ENCODE measurements at places on chromosomes 6 and 20.

DNA sequence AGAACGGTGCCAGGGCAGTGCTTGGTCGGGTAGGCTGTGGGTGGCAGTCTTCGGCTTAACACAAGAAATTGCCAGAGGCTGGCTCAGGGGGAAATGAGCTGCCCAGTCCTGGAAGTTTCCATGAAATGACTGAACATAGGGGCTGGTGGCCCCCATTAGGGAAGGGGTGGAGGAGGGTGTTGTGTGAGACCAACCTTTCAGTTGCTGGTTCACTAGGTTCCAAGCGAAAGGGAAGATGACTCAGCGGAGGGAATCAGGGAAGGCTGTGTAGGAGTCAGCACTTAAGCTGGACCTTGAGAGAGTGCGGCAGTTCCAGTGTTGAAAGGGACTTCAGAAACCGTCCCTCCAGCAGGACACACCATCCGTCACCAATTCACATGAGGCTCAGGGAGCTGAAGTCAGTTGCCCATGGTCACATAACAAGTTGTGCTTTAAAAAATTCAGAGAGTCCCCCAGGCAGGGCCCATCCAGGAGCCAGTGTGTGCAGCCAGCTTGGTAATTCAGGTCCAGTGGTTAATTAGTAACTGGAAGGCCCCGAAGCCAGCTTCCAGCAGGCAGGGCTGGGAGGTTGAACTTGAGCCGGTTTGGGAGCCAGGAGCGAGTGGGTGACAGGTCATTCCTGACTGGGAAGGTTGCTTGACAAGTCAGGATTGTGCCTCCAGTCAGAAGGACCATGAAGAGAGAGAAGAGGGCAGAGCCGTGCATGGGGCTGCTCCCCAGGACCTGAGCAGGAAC lies at the start of gene SGK2:
Gene SGK2 (plus strand): TSS at position 616 of the 735 bp plus-strand sequence. CDS start 7,469 bp downstream, outside the sequence.
- DNase-seq, result no peak

- no peak for DNase-seq
Measured at GRCh38 chr6:7593229-7593628, 3.2 kb downstream of the SNRNP48 start.

DNA sequence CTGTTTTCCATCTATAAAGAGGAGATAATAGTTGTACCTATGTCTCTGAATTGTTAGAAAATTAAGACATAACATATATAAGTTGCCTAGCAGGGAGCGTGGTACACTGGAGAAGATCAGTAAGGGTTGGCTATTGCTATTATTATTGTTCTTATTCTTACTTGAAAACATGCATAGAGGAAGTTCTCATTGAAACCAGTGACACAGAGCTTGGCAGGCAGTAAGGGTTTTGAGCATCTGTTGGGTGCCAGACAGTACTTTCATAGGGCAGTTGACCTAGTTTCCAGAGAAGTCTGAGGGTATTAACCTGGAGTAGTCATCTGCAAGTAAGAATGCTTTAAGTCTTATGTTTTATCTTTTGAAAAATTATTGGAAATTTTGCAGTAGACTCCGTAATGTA lies 13.3 kb upstream of the SGK1 start:
- no peak for DNase-seq

GRCh38 chr20:32248043-32248442 lies 29.4 kb upstream of the KIF3B start:
- DNase-seq, result no peak

- DNase-seq, result no peak
Measured at GRCh38 chr6:70163795-70164194, 139.1 kb downstream of the COL9A1 start.

DNA sequence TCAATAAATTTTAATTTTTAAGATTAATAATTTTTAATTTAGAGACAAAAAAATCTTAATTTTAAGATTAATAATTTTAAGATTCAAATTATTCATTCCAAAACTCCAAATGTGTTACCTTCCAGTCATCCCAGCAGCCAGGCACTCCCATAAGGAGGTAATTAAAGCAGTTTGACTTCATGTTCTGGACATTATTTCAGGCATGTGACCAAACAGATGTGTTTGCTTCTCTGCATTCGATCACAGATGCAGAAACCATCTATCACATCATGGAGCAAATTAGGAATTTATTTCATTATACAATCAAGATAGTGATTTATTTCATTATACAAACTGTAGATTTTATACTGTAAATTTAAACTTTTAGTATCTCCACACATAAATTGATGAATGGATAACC lies 150.3 kb downstream of the AKAP7 start:
- no peak for DNase-seq

GRCh38 chr6:72246926-72247325 lies 360.6 kb downstream of the RIMS1 start:
- DNase-seq, result no peak

GRCh38 chr20:58081846-58082245 lies 146.6 kb downstream of the ANKRD60 start:
- DNase-seq, result no peak

DNA sequence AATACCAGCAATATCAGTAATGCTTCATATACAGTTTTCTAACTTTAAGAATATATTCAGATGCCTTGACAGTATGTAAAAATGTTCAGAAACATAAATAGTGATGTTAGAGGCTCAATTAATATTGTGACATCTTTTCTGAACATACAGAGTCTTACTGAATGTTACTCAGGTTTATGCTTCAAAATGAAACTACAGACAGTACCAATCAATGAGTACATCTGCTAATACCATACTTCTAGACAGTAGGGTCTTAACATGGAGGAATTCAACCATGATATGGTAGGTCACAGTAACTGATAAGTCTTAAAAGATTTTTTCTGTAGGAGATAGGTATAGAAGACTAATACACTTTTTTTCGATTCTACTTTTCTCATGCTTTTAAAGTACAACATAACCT lies 8.3 kb downstream of the GCLC start:
- DNase-seq, result no peak

- peak; percentile 19 for DNase-seq
Measured at GRCh38 chr6:11714116-11714797, 64.3 kb downstream of the ADTRP start.

GRCh38 chr6:13495112-13495776 lies 7.8 kb upstream of the GFOD1 start:
- DNase-seq, result no peak

DNA sequence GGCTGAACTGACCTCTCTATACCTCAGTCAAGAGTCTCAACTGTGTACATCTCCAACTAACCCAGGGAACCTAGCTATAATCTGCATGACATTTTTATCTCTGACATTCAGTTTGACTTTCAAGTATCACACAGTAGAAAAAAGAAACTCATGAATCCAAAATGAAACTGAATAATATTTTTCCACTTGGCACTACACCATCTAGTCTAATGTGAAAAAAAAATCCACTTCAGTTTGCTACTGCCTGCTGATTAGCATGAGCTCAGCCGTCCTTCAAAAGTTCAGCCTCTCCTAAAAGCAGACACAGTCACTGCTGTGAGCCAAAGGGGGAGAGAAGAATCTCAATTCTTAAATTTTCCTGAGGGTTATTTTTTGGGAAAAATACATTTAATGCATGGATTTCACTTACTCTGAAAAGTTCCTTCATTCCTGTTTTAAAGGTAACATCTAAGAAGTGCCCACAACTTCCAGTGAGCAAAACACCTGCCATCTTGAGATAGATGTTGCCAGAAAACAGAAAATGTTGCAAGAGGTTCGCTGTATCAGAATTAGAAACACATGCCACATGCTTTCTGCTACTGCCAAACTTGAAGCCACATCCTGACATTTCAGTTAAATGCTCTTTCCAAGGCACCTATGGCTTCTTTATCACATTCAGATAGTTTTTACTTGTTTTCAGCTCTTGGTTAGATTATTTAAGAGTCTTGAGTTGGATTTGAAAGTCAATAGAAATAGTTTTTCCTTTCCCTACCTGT lies 95.4 kb downstream of the MKKS start:
- DNase-seq, result no peak

DNA sequence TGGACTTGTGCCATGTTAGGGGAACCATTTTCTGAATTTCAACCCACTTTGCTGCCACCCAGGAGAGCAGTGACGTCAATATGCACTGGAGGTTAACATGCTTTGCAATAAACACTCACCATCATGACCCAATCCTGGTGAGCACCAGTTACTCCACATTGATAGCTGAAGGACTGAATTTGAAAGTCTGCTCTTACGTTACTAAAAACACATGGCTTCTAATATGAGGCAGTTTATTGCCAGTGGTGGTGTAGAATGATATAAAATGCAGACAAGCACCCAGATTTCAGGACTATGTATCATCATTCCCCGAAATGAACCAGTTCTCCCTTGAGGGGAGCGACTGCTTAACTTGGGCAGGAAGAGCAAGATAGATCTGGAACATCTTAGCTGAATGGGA lies 23.8 kb downstream of the RFPL4B start:
- no peak for DNase-seq

GRCh38 chr6:6346427-6347023 lies 26.1 kb upstream of the F13A1 start:
- DNase-seq, result no peak

GRCh38 chr20:16803965-16804792 lies 56.0 kb downstream of the OTOR start:
- no peak for DNase-seq

- no peak for DNase-seq
Measured at GRCh38 chr20:11338496-11339306, 579.0 kb upstream of the BTBD3 start.

DNA sequence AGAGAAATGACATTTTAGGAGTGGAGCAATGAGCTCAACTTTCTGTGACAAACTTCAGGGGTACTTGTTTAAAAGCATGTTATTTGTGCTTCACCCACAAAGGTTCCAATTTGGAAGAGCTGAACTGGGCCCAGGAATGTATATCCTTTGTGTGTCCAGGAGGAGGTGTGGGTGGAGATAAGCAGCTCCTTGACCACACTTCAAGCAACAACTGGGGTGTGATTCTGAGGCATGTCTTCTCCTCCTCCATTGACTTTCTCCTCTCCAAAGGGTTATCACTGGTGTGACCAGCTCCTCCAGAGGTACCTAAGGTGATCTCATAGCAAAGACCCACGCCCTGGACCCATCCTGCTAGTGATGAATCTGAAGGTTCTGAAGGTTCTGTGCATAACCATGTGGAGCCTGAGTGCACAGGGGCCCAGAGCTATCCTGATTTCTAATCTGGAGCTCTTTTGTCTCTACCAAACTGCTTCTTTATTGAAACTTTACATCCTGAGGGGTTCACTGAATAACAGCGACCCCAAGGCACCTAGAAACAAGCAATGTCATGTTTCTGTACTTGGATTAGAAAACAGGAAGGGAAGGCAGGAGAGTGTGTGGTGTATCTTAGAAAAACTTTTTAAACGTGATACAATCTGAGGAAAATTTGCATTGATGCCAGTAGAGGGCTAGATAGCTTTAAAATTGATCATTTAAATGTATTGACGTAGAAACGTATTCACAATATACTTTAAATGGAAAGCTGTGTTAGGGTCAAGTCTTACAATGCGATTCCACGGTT lies 60.9 kb upstream of the CD93 start:
- DNase-seq, result no peak

DNA sequence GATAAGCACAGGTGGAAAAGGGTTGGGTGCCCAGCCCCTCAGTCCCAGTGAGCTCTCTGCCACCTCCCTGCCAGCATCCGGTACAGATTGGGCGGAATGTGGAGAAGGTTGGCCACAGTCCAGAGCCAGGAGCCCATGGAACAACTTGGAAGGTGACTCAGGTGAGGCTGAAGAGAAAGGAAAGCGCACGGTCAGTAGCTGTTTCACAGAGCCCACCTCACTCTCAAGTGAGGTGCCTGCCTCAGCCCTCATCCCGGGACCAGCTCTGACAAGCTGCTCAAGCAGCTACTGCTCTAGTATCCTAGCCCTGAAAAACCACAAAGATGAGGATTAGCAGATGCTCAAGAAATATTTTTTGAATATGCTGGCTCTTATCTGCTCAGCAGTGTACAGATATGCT lies 1.1 kb upstream of the MMP24OS start:
- DNase-seq, result no peak

GRCh38 chr6:23077772-23078171 lies 508.4 kb downstream of the HDGFL1 start:
- DNase-seq, result no peak

GRCh38 chr20:4225745-4226144 lies 210.4 kb upstream of the RNF24 start:
- no peak for DNase-seq

DNA sequence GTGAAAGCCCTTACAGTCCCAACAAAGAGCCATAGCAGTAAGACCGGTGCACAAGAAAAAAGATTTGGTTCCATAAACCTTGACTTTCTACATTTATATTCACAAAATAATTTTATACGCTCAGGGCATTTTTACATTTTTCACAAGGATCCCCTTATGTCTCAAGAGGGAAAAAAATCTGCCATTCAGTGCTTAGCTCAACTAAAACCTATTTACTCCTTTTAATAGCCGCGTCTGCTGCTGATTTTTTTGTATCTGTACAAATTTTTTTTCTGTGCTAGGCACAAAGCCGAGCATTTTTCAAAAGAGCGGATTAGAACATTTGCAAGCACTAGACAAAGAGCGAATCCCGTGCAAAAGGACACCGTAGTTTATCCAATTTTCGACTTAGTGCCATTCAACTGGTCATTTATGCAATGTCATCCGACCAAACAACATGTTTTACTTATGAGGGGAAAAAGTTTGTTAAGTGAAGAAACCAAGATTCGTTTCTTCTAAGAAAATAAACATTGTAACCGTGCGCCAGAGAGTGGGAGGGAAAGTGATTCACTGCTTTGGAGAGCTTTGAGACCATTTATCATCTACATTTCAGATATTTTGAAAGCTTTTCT lies 3.7 kb downstream of the TFAP2D start:
- DNase-seq, result no peak

DNA sequence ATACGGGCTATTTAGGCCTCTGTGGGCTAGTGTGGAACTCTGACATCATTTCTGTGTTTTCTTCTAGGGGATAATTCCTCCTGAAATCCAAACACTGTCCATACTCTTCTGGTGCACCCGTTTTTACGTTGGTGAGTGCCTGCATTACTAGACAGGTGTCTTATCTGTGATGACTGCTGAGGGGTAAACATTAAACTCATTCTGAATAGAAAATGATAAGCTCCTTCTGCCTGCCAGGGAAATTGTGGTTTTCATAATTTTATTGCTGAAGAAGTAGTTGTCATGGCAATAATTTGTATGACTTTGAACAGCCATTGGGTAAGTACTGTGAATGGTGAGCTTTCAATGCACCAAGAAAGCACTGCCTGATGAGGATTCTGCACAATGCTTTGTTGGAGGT lies 705.6 kb downstream of the UTRN start:
- DNase-seq, result no peak

DNA sequence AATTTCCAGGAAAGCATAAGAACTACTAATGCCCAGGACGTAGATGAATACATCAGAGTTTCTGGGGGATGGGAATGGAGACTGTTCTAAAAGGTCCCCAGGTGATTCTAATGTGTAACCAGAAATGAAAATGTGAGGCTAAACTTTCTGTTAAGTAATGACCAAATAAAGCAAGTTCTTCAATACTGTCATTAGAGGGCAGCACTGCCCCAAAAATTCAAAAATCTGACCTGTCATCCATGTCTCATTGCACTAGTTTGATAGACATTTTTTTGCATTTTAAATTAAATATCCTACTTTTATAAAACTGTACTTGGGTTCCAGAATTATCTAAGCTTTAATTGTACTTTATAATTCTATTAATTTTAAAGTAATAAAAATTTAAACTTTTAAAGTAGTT lies 94.9 kb downstream of the RFX6 start:
- DNase-seq, result no peak

All from activated effector memory CD4-positive, alpha-beta T cell treated with Interleukin-2 at 50 U/mL for 16 hours (primary cell).